Sigmoid colon (tissue), 7 donors: ENCODE measurements at places on chromosomes 3 and 15. TPM values are rescaled to one million over a fixed set of nuclear protein-coding genes. Genes with fewer than 3 reads are reported as not detected.

Gene FANCD2
- total RNA-seq, result 2.9 TPM

Gene IRAK2
- 3.8 TPM for total RNA-seq

Gene SPTBN5
- 1.7 TPM for total RNA-seq

Gene ACTR8
- 20.1 TPM for total RNA-seq

Gene HGD
- not detected for total RNA-seq

Gene ZBBX
- not detected for total RNA-seq

Gene GABRB3
- total RNA-seq, result 2.2 TPM

Gene MYH15
- not detected for total RNA-seq

Gene SI
- total RNA-seq, result under 0.01 TPM

Gene RNF123
- total RNA-seq, result 16.5 TPM

Gene PEX5L
- total RNA-seq, result not detected

Gene TRH
- not detected for total RNA-seq

Gene CCR2
- 1.1 TPM for total RNA-seq

Gene ACAP2
- total RNA-seq, result 57.1 TPM

Gene LYZL4
- total RNA-seq, result not detected

Gene BMF
- total RNA-seq, result 18.0 TPM

Gene LHFPL4
- not detected for total RNA-seq

Gene CCDC39
- 1.1 TPM for total RNA-seq

Gene FANCD2OS
- total RNA-seq, result not detected

Gene RBPMS2
- 23.4 TPM for total RNA-seq

Gene GPR171
- total RNA-seq, result 0.41 TPM

Gene PRICKLE2
- 96.7 TPM for total RNA-seq

Gene CORO2B
- 3.7 TPM for total RNA-seq

Gene ITIH1
- total RNA-seq, result not detected

Gene ROBO1
- total RNA-seq, result 32.4 TPM

Gene ARNT2
- 4.3 TPM for total RNA-seq

Gene EDC3
- total RNA-seq, result 20.2 TPM
